ENCODE measurements at places on chromosomes 6 and 20. TPM values are rescaled to one million over a fixed set of nuclear protein-coding genes. Genes with fewer than 3 reads are reported as not detected.

DNA sequence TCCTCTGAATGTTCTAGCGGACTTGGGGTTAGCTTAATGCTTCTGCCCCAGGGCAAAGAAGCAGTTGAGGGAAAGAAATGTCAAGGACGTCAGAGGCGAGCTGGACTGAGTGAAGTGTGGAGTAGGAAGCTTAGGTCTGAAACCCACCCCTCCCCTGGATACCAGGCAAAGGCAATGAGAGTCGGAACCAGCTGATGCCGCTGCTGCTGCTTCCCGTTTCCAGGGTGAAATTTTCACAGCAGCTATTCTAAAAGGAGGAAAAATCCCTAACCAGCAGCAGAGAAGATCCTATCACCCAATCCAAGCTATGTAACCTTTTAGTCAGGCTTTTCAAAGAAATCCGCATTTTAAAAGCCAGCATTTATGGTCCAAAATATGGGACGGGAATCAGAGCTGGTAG lies 564.3 kb downstream of the LMBRD1 start:
- DNase-seq, result no peak
- no peaks in the 10 kb centered on the region for H3K36me3 ChIP-seq
- H3K4me1 ChIP-seq, result no peaks in the 10 kb centered on the region
- H3K27ac ChIP-seq, result no peak overlapping the region
- peaks cover 27% of the 10 kb centered on the region for H3K27me3 ChIP-seq

GRCh38 chr20:34544109-34544796 lies 14.3 kb upstream of the MAP1LC3A start:
- no peak overlapping the region for H3K4me3 ChIP-seq
- peaks cover 38% of the 10 kb centered on the region for H3K36me3 ChIP-seq
- H3K4me1 ChIP-seq, result peaks cover 6% of the 10 kb centered on the region
- H3K27ac ChIP-seq, result no peak overlapping the region

DNA sequence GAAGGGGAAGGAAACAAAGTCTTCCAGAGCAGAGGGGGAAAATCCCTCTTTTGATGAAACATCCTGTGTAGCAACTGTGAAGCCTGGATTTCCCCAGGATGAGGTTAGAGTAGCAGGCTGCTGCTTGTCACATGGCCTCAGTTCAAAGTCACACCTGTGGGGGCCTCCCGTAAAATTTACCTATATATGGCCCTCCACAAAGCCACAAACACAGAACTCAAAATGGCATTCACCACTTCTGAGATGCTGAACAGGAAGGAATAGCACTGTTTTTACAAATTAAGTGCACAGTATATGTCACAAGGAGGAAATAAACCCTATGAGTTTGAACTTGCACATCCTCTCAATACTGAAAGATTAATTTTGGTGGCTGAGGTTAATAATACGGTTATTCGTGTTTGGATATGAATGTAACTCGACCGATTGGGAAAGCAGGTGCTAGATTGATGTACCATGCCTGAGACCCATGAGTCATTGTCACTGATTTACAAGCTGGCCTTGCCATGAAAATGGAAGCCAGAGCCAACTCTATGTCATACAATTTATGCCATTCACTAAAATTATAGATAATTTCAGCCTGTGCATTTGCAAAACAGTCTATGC lies 70.6 kb downstream of the SGK1 start:
- no peaks in the 10 kb centered on the region for H3K36me3 ChIP-seq
- no peak for DNase-seq
- H3K4me3 ChIP-seq, result no peak overlapping the region
- H3K27ac ChIP-seq, result no peak overlapping the region
- no peaks in the 10 kb centered on the region for H3K27me3 ChIP-seq

DNA sequence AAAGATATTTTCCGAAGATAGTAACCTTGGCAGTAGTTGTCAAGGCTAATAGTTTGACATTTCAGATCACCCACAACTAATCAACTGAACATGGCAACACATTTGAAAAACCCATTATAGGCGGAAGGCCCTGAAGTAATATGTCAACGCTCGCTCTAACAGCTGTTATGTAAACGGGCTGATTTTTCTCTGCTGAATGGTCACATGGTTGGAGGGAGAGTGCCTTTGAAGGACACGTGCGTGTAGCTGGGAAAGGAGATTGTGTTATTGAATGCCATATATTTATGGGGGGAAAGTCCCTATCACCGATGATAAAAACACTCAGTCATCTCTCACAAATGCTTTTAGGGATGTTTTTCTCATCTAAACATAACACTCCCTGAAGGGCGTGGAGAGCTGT lies 160.0 kb upstream of the RALGAPA2 start:
- no peaks in the 10 kb centered on the region for H3K4me1 ChIP-seq
- no peak overlapping the region for H3K4me3 ChIP-seq
- no peak overlapping the region for H3K27ac ChIP-seq
- no peak for DNase-seq
- H3K27me3 ChIP-seq, result peaks cover 52% of the 10 kb centered on the region

- H3K4me1 ChIP-seq, result no peaks in the 10 kb centered on the region
- DNase-seq, result no peak
- no peaks in the 10 kb centered on the region for H3K36me3 ChIP-seq
- peaks cover 28% of the 10 kb centered on the region for H3K27me3 ChIP-seq
- no peak overlapping the region for H3K4me3 ChIP-seq
Observed at GRCh38 chr20:52252664-52253063, 61.1 kb upstream of the ZFP64 start.

DNA sequence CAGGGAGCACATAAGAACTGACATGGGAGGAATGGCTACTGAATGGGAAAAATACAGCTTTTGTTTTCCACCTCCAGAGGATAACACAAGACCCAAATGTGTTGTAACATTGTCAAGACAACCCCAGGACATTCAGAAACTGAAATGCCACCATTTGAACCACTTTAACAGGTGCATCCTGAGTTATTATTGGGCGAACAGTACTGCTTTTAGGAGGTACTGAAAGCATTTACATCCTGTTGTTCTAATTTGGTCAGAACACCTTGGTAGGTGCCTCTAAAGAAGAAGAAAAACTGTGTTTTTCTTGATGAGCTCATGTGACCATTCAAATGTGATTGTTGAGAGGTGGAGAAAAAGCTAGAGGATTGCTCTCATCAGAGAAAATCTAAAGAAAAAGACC lies 6.4 kb upstream of the TXNDC5 start:
- no peak overlapping the region for H3K27ac ChIP-seq
- no peak for DNase-seq
- H3K27me3 ChIP-seq, result no peaks in the 10 kb centered on the region
- no peak overlapping the region for H3K4me3 ChIP-seq

GRCh38 chr6:157486572-157486971 lies 105.6 kb downstream of the ZDHHC14 start:
- no peak overlapping the region for H3K27ac ChIP-seq
- no peak overlapping the region for H3K4me3 ChIP-seq
- DNase-seq, result no peak

GRCh38 chr6:54629131-54629530 lies 217.4 kb upstream of the FAM83B start:
- peaks cover 6% of the 10 kb centered on the region for H3K36me3 ChIP-seq
- H3K27me3 ChIP-seq, result no peaks in the 10 kb centered on the region
- no peak overlapping the region for H3K27ac ChIP-seq
- H3K4me3 ChIP-seq, result no peak overlapping the region
- no peak for DNase-seq

DNA sequence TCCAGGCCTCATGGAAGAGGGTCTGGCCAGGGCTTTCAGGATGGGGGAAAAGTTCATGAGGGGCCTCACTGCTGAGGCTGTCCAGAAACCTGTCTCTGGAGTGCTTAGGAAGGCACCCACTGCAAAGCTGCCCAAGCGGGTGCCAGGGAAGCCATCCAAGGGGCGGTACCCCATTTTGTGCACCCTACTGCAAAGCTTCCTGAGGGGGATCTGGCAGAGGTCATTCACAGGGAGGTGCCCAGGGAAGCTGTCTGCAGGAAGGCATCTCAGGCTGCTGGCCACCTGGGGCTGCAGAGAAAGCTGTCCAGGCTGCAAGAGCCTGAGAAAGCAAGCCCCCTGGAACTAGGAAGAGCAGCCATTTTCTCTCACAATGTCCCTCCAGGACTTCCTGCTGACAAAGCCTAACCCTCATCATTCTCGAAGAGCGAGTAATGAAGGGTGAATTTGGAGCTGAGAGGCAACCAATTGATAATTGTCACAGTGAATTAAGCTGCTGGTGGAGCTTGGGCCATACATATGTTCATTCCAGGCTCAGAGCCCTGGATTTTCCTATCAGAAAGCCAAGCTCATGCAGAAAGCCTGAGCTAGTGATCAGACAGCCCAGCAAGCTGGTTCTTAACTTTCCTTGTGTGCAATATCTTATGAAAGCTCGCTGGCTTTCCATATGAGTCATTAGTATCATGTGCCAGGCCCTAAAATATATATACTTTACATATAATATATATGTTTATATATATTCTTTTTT lies 62.2 kb upstream of the SLC22A16 start:
- H3K27me3 ChIP-seq, result no peaks in the 10 kb centered on the region
- no peak for DNase-seq
- no peak overlapping the region for H3K27ac ChIP-seq
- peaks cover 45% of the 10 kb centered on the region for H3K4me1 ChIP-seq

GRCh38 chr6:107715550-107716321 lies 108.4 kb downstream of the SCML4 start:
- peaks cover 17% of the 10 kb centered on the region for H3K27me3 ChIP-seq
- H3K27ac ChIP-seq, result no peak overlapping the region
- H3K4me3 ChIP-seq, result no peak overlapping the region
- no peak for DNase-seq
- peaks cover 15% of the 10 kb centered on the region for H3K4me1 ChIP-seq
- H3K36me3 ChIP-seq, result no peaks in the 10 kb centered on the region

- no peak for DNase-seq
- no peak overlapping the region for H3K4me3 ChIP-seq
- H3K27me3 ChIP-seq, result peaks cover 11% of the 10 kb centered on the region
- H3K4me1 ChIP-seq, result no peaks in the 10 kb centered on the region
- no peaks in the 10 kb centered on the region for H3K36me3 ChIP-seq
Observed at GRCh38 chr20:51276296-51276695, 253.4 kb upstream of the KCNG1 start.

GRCh38 chr6:117776441-117776840 lies 101.2 kb downstream of the NUS1 start:
- DNase-seq, result peak; percentile 25
- H3K4me1 ChIP-seq, result no peaks in the 10 kb centered on the region
- no peak overlapping the region for H3K27ac ChIP-seq
- H3K4me3 ChIP-seq, result no peak overlapping the region
- no peaks in the 10 kb centered on the region for H3K36me3 ChIP-seq
- H3K27me3 ChIP-seq, result peaks cover 51% of the 10 kb centered on the region

Gene LTB
- total RNA-seq, result 0.37 TPM

Gene DBNDD2
- total RNA-seq, result 13.0 TPM

Gene ANKEF1
- 5.6 TPM for total RNA-seq

Gene MBOAT1
- 6.3 TPM for total RNA-seq

Gene LRRC1
- total RNA-seq, result 18.6 TPM

Gene MTFR2
- 6.0 TPM for total RNA-seq

Gene CMTR1
- 30.5 TPM for total RNA-seq

Measured in MCF 10A (cell line).